ENCODE measurements at places on chromosomes 3 and 15.

- no peak for DNase-seq
Measured at GRCh38 chr3:79947957-79948356, 180.2 kb upstream of the ROBO1 start.

- DNase-seq = no peak
Measured at GRCh38 chr15:63805993-63806980, 27.5 kb downstream of the HERC1 start.

DNA sequence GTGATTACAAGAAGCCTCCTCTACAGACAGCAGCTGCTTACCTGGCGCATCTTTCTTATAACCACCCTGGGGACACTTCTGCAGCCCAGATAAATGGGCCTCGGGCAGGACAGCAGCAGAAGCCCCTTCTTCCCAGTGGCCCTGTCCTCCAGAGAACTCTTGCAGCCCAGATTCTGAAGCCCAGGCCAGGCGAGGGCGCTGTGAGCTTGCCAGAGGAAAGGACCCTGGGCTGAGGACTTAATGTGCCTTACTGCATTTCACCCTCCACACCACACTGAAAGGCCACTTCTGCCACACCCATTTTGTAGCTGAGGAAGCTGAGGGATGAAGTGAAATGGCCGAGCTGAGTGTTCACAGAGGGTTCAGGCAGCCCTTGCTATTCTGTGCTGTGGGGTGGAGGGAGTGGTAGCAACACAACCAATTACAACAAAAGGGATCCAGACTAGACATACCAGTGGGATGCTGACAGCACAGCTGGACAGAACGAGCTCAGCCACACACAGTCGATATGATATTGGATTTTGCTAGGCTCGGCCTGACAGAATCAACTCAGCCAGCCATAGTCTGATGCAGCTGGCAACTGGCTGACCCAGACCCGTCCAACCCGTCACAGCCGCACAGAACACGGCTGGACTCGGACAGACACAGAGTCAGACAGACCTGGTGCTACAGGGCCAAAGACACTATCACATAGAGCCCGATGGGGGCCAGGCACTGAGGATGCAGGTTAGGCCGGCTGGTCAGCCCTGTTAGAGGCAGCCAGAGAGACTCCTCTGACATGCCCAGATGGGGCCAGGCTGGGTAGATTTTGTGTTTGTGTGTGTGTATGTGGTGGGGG, 7.3 kb downstream of the ACOX2 start:
- DNase-seq = no peak

DNA sequence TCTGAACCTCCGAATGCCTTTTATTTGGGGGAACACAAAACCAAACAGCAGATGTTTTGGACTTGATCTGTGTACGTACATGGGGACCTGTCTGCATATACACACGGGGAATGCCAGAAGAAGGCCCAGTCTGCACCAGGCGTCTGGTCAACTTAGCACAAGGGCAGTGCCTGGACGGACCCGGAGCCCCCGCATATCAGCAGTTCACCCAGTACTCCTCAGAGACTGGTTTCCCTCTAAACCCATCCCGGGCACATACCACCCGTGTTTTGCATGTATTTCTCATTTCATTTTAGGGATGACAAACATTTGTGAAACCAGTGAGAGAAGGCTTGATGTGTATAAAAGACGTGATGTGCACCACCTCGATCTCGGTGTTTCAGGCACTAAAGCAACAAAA, 49.7 kb downstream of the KLHL25 start:
- DNase-seq = no peak

DNA sequence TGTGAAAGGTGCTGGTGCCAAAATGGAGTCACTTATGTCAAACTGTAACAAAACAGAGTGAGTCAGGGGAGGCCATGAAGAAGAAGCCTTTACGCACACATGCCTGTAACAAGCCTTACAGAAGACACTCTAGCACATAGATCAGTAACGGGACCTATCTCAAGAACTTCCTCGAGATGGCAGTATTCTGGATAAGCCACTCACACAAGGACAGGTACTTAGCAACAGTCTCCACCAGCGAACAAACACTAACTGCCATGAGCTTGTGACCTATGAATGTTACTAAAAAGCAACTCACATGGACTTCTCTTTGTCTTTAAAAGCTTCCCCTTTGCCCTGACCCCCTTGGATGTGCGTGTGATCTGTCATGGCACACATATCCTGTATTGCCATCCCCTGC, 235.1 kb downstream of the CD47 start:
- DNase-seq = no peak
